NCI-H1930 (cell line): ENCODE measurements at places on chromosomes 1 and 21.

GRCh38 chr1:236395947-236396664 is 2.0 kb downstream of the EDARADD start:
- DNase-seq, result no peak

GRCh38 chr1:92485381-92486250 is 1.1 kb downstream of the GFI1 start:
- DNase-seq, result peak; percentile 64

- no peak for DNase-seq
Measured at GRCh38 chr1:202642619-202643291, 67.5 kb downstream of the SYT2 start.

DNA sequence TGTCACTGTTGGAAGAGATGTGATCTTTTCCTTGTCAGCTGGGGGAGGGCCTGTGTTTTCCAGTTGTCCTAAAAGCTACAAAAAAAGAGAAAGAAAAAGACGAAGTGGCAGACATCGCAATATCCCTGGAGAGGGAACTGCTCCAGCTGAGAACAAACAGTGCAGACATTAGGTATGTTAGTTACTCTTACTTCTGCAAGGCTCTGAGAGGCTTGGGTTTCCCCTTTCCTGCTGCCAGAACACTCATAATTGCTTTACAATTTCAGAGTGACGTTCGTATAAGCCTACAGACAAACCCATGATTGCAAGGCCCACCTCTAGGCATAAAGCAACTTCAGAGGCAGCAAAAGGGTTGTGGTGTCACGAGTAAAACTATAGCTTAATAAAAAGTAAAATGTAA is 31.1 kb downstream of the CD160 start:
- no peak for DNase-seq

DNA sequence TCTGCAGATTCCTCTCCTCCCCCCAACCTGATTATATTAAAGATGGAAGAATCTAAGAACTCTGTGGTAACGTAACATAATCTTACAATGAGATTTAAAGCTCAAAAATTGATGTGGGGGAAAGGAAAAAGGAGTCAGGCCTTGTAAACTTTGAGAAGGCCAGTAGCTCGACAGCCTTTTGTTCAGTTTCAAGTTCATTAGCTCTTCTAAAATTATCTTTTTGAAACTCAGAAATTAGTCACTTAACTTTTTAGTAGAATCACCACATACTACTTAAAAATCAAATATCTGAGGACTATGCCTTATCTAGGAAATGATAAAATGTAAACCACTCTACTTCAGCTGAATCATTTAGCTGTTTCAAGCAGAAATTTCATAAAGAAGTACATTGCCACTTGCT is 996.2 kb downstream of the AMY1C start:
- DNase-seq, result no peak

- peak; percentile 27 for DNase-seq
Measured at GRCh38 chr1:55820501-55820900, 605.3 kb upstream of the USP24 start.
